ENCODE measurements at places on chromosomes 6 and 20. TPM values are rescaled to one million over a fixed set of nuclear protein-coding genes. Genes with fewer than 3 reads are reported as not detected.

Gene ZNF184
- total RNA-seq, result 11.8 TPM

Gene TREML2
- not detected for total RNA-seq

Gene CGAS
- total RNA-seq, result 6.5 TPM

Gene C20orf141
- not detected for total RNA-seq

Gene SLC22A2
- not detected for total RNA-seq

Gene CCN6
- not detected for total RNA-seq

Gene MUC22
- not detected for total RNA-seq

Gene DEFB116
- not detected for total RNA-seq

Gene LRP11
- 125 TPM for total RNA-seq

Gene RNF39
- total RNA-seq, result not detected

Gene PTK6
- not detected for total RNA-seq

Gene PPP1R11
- 23.0 TPM for total RNA-seq

Gene TAGAP
- not detected for total RNA-seq

Gene TCP11
- 0.15 TPM for total RNA-seq

Gene KCNS1
- total RNA-seq, result 0.29 TPM

Gene NRM
- 3.1 TPM for total RNA-seq

Gene DUSP15
- total RNA-seq, result not detected

Gene ATP6V1G2
- 5.7 TPM for total RNA-seq

Gene ENPP4
- total RNA-seq, result 0.50 TPM

Gene CD40
- 8.8 TPM for total RNA-seq

Gene IP6K3
- 0.50 TPM for total RNA-seq

Gene SMLR1
- total RNA-seq, result not detected

Gene ZC2HC1B
- not detected for total RNA-seq
